ENCODE measurements at places on chromosomes 16 and 17. TPM values are rescaled to one million over a fixed set of nuclear protein-coding genes. Genes with fewer than 3 reads are reported as not detected.

DNA sequence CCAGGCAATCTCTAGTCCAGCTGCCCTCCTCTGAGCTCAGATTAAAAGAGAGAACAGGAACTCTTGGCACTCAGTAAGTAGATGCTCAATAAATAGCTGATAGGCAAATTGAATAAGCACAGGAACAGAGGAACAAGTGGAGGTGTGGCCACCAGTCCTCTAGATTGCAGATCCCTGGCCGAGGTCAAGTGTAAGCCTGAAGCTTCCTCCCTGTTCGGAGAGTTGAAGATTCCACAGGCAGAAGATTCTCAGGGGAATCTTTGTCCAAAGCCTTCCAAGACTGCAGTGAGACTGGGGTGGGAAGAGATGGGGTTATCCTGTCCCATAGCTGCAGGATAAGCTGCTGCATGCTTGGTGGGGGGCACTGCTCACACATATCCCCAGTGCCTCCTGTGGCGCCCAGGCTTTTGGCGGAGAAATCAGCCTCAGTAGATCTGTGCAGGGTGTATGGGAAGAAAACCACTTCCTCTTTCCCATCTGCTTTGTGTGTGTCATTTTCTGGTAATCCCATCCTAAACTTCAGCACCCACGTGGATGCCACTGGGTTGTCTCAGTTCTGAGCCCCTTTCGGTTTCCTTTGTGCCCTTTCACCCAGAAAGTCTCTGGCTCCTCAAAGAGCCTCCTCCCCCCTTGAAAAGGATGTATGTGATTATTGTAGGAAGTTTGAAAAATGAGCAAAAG is 12.1 kb downstream of the CD300A start:
- no peak for DNase-seq

DNA sequence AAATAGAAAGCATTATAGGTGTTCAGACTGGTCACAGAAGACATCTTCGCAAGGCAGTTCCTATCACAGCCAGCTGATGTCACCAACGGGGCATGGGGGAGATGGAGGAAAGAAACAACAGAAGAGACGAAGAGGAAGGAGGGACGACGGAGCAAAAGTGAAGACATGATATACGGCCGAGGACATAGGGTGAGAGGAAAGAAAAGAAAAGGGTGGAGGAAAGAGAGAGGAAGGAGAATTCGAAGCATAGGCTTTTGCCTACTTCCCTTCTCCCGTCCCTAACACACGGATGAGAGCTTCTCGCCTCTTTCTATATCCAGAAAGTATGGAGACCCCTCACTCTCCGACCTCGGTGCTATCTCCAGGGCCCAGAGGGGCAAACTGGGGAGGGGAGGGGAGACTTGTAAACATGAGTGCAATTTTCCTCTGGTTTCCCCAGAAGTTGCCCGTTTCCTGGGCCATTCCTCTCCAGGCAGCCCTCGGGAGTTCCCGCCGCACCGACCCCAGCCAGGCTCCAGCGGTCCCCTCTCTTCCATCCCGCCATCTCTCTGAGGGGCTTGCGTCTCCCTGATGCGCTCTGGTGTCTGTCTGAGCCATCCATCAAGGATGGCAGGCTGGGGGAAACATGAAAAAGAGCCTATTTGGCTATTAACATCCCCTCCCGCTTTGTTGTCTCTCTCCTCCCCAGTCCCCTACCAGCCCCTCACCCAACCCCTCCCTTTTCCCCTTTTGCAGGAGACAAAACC is 26.0 kb downstream of the COPZ2 start:
- peak; percentile 57 for DNase-seq

GRCh38 chr17:323721-324571 is 28.7 kb downstream of the RPH3AL start:
- DNase-seq, result no peak

Gene HSF4
- polyA plus RNA-seq, result 15.7 TPM

GRCh38 chr16:87965417-87965816 is 14.2 kb downstream of the BANP start:
- DNase-seq, result no peak

Gene FAM171A2
- 19.4 TPM for polyA plus RNA-seq

All from hepatocyte (in vitro differentiated cells).